Right hindlimb (tissue), 1 donor: ENCODE measurements at places on chromosomes 1 and 21.

DNA sequence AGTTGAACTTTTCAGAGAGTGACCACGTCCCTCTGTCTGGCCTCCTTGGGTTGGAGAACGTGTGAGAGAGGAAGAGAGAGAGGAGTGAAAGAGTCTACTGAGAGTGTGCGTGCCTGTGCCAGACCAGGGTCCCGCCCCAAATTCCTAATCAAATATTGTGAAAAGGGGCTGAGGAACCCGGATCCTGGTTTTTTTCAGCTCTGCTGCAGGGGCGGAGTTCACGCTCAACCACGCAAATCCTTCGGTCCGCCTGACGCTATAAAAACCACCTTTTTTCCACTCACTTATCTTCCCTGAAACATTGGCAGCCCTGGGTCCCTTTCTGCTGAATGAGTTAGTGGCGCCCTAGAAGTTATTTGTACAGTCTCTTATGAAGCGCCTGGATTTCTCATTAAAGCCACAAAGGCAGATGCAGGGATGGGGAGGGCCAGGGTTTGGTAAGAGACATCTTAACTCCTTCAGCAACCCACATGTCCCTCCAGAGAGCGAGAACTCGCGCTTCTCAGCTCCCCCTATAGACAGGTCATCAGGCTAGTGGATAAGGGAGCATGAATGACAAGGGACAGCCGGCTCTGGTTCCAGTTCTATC, at the start of gene FMOD:
Gene FMOD (minus strand): TSS at position 86 of the 589 bp plus-strand sequence. CDS start 2,852 bp downstream, outside the sequence.
- peak; percentile 91 for DNase-seq

GRCh38 chr1:23589585-23589986, 30.3 kb upstream of the ID3 start:
- peak; percentile 65 for DNase-seq

GRCh38 chr1:247298701-247299100, 33.0 kb downstream of the ZNF496 start:
- no peak for DNase-seq

DNA sequence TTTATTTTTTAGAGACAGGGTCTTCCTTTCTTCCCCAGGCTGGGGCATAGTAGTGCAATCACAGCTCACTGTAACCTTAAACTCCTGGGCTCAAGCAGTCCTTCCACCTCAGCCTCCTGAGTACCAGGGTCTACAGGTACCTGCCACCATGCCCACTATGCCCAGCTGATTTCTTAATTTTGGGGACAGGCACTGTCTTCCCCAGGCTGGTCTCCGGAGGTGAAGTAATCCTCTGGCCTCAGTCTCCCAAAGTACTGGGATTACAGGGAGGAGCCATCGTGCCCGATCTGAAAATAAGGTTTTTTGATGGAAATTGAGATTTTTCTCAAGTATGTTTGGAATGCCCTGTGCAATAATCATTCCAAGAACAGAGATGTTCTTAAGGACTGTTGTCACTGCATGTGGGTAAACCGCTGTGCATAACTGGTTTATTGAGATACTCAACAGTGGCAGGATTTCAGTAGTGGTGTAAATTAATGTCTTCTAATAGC, 934 bp upstream of the MSH4 start:
- DNase-seq, result no peak

GRCh38 chr1:108502138-108502537, 52.0 kb downstream of the NBPF6 start:
- DNase-seq, result no peak

- DNase-seq, result no peak
Observed at GRCh38 chr1:110091381-110091780, 20.9 kb upstream of the UBL4B start.

DNA sequence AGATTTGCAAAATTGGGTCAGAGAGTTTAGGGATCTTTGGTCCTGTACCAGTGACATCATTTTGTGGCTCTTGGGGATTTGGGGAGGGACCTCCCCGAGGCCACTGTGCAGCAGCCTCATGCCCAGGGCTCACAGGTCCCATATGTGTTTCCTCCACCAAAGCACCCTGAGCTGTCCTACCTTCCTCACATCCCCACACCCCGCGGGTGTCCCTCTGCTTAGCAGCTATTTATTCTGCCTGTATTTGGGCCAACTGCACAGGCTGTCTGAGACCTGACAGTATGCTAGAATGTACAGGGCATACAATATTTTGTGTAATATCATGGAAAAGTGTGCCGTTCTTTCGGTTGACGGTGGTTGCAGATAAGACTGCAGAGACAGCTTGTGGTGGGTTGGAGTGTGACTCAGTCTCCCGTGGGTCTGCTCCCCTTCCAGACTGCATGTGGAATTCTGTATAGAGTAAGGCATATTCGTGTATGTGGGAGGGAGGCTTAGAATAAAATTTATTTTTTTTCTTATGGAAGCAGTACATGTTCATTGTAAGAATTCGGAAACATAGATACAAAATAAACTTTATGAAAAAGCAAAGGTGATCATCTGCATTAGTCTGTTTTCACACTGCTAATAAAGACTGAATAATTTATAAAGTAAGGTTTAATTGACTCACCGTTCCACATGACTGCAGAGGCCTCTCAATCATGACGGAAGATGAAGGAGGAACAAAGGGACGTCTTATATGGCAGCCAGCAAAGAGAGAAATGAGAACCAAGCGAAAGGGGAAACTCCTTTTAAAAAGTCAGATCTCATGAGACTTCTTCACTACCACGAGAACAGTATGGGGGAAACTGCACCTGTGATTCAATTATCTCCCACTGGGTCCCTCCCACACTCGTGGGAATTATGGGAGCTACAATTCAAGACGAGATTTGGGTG, 84.4 kb downstream of the ADARB1 start:
- no peak for DNase-seq

DNA sequence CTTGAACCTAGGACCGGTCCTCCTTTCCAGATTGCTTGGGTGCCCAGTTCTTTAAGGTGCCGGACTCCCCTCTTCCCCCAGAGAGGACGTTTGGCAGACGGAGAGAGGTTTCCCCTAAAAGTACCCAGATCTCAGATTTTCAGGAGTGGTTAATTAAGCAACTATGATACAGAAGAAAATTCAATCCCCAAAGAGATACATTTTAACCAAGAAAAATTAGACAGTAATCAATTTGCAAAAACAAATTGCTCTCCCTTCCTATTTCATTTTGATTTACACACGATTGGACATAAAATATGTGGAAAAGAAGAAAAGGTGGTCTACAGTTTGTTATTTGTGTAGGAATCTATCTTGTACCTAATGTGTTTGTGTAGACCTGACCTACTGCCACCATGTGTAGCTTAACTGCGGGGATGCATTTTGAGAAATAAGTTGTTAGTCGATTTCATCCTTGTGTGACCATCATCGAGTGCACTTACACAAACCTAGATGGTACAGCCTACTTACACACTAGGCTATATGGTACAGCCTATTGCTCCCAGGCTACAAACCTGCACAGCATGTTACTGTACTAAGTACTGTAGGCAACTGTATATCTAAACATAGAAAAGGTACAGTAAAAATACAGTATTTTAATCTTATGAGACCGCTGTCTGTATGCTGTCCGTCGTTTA, 755 bp downstream of the RPAP2 start:
- no peak for DNase-seq
